ENCODE measurements at places on chromosomes 1 and 21.

DNA sequence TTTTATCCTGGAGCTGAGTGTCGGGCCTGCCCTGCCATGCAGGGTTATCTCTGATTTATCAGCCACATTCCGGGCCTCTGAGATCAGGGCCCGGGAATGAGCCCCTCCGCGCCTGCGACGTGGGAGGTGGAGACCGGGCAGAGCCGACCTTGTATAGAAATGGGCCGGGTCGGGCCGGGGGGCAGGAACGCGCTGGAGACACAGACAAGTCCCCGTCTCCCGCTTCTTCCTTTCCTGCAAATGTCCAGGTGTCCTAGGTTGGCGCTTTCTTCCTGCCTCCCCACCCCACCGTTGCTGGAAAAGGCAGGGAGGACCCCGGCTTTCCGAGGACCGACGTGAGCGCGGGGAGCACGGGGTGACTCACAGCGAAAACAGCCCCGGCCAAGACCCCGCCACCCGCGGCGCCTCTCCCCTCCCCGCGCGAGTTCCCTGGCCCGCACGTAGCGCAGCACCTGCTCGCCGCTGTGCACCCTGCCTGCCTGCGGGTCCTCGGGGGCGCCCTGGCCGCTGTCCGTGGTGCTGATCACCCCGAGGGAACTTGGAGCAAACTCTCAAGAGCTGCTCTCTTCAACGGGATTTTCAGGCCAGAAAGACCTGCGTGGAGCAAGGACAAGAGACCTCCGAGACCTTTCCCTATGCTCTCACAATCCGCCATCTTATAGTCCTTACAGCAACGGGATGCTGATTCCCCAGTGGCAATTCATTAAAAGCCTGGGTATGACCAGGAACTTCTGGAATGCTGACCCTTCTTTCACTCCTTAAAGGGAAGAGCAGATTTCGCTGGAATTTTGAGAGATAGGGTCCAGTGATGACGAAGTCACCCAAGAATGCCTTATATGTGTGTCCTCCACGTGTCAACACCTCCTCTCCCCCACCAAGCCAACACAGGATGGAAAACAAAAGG, 475 bp upstream of the NPPB start:
- DNase-seq = peak; percentile 29

- DNase-seq = peak; percentile 5
Observed at GRCh38 chr1:70353601-70354331, 756 bp downstream of the ANKRD13C start.

DNA sequence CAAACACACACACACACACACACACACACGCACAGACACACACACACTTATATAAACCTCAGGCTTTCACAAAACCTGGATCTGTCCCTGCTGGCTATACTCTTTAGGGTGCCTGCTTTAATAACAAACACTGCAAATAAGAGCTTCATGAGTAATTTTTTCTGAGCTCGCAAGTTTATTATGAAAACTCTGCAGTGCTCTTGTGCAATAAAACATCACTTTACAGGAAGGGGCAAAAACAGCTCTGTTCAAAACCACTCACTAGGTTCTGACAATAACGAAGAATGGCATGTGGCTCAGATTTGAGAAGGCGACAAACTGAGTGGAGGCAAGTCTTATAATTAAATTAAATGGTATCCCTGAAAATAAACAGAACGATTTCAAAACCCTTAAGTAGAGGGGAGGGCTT, 42.6 kb upstream of the CTPS1 start:
- no peak for DNase-seq

DNA sequence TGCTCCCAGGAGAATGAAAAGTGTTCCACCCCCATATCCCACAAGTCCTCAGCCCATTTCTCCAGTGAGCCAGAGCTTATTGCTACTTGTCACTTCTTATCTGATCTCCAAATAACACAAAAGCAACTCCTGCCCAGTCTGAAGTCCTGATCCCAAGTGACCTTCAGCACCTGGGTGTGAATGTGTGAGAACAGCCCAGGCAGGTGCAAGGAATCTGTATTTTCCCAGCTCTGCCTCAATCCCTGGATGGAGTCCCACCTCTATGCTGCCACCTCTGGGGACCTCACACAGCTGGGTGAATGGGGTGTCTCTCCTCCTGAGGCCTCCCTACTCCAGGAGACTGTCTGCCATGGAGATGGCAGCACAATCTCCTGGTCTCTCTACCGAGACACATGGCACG, 402.4 kb upstream of the PROX1 start:
- no peak for DNase-seq

DNA sequence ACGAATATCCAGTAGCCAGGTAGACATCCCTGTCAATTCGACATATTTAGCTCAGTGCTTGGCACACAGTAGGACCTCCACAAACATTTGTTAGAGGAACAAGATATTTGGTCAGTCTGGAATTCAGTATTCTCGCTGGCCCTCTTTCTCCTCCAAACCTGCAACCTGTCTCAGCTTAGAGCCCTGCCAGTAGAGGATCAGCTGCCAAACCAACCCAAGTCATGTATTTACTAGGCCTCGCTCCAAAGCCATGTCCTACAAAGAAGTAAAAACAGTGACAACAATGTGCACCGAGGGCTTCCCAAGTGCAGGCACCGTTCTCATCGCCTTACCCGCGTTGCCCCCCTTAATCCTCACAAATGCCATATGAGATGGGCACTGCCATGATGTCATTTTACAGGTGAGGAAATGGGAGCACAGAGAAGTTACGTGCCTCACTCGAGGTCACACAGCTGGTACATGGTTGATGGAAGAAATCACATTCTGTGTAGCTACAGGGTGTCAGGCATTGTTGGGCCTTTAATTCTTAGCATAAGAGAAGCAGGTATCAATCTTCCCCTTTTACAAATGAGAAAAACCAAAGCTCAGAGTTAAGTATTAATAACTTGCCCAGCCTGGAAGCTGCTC, 26.0 kb upstream of the CDCA8 start:
- no peak for DNase-seq

DNA sequence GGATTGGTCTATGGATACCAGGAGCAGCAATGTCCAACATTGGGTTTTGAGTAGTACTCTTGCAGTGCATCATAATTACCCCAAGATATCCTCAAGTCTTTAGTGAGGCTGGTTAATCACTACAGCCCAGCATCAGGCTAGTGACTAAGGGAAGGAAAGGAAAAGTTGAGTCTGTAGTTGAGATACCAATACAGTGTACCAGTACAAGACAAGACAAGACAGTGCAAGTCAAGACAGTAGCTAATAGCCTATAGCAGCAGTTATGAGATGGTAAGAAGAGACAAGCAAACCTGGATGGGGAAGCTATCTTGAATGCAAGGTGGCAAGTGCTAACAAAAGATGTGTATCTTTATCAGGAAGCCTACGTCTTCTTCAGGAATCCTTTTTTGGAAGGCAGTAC, 13.3 kb upstream of the GNG12 start:
- no peak for DNase-seq

DNA sequence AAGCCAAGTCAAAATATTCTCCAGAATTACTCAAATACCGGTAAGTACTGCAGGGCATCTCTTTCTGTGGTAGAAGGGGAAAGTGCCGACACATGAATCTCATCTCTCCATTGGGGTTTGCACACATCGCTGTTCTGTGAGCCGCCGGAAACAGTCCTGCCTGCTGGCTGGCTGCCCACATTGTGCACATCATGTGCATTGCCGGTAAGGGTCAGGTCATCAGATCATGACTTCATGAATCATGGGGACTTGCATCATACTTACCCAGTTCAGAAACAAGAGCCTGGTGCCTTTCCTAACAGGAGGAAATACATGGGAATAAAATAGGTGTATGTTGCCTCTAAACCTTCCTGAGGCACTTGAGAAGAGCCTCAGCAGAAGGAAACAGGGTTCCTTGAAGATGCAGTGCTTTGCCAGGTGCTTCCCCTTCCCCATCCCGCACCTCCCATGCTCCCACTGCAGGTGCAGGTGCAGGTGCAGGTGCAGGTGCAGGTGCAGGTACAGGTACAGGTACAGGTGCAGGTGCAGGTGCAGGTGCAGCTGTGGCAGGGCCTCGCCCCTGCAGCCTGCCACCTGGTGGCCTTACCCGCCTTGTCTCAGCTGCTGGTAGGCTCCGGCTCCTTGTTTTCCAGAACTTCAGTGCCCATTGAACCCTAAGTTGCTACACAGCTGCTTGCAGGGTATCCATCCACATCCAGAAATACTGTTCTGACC, 26.5 kb downstream of the GPR137B start:
- DNase-seq = no peak

DNA sequence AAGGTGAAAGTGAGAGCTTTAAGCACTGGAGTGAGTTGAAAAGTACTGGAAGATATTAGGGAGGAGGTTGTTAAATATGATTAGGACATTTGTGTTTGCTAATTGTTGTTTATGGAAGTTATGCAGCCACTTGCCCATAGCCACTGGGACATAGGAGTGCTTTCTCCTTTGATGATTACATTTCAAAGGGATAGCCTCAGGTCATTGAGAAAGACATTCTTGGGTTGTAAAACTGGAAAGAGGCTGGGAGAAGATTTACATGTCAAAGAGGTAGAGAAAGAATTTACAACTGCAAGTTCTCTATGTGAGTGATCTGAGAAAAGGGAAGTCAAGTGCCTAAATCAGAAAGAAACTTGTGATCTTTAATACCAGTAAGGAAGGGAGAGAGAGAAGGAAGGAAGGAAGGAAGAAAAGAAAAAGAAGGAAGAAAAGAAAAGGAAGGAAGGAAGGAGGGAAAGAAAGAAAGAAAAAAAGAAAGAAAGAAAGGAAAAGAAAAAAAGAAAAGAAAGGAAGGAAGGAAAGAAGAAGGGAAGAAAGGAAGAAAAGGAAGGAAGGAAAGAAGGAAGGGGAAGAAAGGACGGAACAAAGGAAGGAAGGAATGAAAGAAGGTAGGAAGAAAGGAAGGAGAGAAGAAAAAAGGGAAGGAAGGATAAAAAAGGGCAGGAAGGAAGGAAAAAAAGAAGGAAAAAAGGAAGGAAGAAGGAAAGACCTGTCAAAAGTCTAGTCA, 284.6 kb upstream of the DPYD start:
- no peak for DNase-seq

- peak; percentile 71 for DNase-seq
Observed at GRCh38 chr1:168421399-168422004, 122.3 kb downstream of the XCL2 start.

- no peak for DNase-seq
Observed at GRCh38 chr21:37118187-37118826, 45.3 kb downstream of the TTC3 start.

DNA sequence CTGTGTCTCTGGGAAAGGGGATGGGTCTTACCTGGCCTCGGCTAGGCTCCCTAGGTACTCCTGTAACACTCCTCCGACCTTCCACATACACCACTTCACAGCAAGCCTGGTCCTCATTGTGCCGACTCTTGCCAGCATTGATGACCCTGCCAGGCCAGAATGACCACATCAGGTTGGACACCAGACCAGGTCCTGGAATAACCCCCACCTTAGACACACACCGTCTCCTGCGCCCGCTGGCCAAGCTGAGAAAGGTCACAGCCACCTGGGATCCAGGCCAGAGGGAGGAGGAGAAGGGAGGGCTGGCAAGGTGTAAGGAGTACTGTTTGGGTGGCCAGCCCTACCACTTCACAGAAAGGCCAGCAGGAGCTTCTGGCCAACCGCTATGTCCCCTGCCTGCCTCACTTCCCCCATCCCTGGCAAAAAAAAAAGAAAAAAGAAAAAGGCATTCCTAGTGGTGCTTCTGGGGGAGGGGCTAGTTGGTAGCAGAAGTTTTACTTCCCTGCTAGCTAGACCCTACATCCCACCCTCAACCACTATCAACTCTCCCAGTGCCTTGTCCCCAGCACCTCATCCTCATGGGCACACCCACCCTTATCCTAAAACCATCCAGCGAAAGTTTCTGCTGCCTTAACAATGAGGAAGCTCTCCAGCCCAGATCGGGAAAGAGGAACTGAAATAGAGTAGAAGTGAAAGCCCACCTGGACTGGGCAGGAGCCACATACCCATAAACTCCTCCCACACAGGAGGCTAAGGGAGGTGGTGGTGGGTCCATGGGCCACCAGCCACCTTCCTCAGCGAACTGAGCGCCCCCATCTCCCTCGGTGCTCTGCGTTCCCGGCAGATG, 1.4 kb downstream of the PPM1J start:
- DNase-seq = no peak

GRCh38 chr1:119935373-119935772, 39.1 kb upstream of the ADAM30 start:
- no peak for DNase-seq

DNA sequence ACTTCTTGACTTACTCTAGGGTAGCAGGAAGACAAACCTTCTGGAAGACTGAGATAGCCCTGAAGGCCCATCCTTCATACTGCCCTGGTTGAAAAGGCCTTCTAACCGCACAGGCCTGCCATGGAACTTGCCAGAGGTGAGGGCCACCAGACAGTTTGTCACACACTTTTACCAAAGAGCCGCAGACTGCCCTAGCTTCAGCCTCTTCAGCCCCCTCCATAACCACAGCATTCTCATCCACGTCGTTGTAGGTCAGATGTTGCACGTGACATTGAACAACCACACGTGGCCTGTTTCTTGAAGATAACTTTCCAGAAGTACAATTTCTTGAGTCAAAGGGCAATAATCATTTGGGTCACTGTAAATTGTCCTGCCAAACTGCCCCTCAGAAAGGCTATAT, 18.9 kb downstream of the ZNF362 start:
- no peak for DNase-seq

GRCh38 chr1:236685917-236686814, at the start of gene ACTN2:
Gene ACTN2, plus strand, starts transcription at chr1:236686499. Its CDS starts 175 bp downstream, at chr1:236686674.
- DNase-seq = peak; percentile 27

DNA sequence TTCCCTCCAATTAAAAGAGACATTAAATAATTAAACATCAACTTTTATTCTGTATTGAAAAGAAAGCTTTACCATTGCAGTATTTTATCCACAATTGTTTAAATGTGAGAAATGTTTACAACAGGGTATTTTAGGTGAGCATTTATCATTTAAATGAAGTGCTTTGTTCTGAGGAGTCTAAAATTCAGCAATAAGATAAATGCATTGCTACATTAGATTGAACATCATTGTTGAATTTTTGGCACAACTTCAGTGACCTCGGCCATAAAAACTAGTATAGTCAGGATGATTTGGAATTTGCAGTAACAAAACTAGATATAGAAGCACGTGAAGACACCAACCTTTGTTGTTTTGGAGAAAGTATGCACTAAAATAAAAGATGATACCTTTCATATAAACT, 692.9 kb downstream of the USP25 start:
- no peak for DNase-seq

- DNase-seq = no peak
Observed at GRCh38 chr1:7356079-7356478, 415.0 kb upstream of the VAMP3 start.

DNA sequence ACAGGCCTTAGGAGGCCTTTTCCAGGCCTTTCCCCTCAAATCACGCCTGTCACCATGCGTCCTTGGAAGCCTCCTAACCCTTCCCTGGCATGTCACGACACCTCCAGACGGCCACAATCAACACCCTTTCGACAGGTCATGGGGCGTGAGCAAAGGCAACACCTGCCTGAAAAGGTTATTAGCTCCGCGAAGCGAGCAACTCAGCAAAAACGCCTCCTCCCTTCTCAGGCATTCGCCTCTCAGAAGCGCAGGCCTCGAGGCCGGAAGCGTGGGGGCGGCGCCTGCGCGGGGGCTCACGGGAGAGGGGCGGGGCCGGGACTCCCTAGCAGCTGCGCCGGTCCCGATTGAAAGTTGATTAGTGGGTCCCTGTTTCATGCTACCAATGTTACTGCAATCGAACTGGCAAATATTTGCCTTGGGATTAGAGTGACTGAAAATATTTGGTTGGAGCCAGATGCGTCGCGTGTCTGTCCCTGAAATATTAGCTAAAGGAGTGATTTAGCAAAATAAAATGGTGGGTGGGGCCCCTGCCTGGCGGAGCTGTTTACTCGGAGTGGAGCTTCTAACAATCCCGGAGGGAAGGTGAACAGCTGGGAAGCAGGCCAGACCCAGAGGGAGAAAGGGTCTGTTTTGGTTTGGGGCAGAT, 44.9 kb downstream of the GFI1 start:
- DNase-seq = no peak

Measured in CD4-positive, alpha-beta T cell treated with Interleukin-6 at 100 ng/mL for 8 hours (primary cell).